Ecto neural progenitor cell (in vitro differentiated cells): ENCODE measurements at places on chromosomes 1 and 21.

DNA sequence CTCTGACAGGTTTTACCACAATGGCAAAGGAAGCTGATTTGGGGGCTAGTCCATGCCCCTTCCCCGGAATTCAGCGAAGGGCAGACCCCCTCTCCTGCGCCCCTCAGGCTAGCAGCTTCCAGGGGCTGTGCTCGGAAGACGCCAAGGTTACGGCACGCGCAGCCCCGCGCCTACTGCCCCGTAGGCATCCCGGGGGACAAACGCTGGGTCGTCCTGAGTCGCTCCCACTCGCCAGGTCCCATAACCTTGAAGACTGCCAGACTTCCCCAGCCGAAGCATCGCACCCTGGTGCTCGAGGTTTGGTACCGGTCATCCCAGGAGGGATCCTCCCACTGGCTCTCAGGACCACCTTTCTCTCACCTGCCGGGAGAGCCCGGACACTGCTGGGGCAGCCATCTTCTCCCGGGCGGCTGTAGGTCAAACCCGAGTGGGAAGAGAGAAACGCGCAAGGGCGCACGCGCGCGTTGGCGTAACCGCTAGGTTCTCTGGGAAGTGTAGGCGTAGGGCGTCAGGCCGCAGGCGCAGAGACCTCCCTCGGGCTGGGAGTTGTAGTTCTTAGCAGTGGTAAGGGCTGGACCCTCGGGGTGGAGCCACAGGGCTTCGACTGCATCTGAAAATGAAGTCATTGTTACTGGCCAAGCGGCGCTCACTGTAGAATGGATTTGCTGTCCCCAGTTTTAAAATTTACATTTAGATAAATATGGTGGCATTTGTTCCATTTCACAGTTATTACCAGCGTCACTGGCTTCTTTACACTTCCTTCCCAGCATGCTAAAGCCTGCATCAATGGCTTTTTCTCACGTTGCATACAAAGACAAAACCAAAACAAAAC, at the start of gene ATP5PO:
TSS of gene ATP5PO (minus strand) at position 437 of the 832 bp plus-strand sequence. CDS start at position 396, 41 bp downstream.
- peak; percentile 98 for DNase-seq

- DNase-seq, result no peak
Observed at GRCh38 chr1:156669794-156670193, 7.4 kb downstream of the NES start.

- DNase-seq, result no peak
Observed at GRCh38 chr1:38941093-38941492, 537 bp downstream of the RHBDL2 start.

DNA sequence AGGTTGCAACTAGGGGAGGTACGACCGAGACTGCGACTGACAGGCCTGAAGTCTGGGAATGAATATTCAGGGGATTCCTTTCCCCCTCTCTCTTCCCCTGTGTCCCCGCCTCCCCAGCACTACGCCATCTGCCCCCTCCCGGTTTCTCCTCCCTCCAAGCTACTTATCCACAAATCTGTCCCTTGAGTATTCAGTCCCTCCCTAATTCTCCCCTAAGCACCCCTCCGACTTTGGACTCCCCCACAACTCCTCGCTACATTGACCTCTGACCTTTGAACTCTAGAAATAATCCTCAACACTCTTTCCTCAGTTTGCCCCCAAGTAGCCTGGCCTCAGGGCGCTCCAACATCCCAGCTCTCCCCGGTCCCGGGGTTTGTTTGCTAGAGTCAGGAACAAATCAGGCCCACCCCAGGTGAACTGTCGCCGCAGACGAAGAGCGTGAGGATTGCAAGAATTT, 393 bp downstream of the LYSMD1 start:
- DNase-seq, result peak; percentile 75

DNA sequence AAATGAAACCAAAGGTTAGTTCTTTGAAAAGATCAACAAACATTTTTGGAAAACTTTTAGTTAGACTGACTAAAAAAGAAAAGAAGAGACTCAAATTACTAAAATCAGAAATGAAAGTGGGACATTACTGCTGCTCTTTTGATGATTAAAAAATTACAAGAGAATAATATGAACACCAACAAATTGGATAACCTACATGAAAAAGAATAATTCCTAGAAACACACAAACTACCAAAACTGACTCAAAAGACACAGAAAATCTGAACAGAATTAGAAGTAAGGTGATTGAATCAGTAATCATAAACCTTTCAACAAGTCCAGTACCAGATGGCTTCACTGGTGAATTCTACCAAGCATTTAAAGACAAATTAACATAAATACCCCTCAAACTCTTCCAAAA, 5.6 kb downstream of the KIFAP3 start:
- no peak for DNase-seq

- no peak for DNase-seq
Observed at GRCh38 chr1:5933676-5934057, 58.6 kb downstream of the NPHP4 start.

DNA sequence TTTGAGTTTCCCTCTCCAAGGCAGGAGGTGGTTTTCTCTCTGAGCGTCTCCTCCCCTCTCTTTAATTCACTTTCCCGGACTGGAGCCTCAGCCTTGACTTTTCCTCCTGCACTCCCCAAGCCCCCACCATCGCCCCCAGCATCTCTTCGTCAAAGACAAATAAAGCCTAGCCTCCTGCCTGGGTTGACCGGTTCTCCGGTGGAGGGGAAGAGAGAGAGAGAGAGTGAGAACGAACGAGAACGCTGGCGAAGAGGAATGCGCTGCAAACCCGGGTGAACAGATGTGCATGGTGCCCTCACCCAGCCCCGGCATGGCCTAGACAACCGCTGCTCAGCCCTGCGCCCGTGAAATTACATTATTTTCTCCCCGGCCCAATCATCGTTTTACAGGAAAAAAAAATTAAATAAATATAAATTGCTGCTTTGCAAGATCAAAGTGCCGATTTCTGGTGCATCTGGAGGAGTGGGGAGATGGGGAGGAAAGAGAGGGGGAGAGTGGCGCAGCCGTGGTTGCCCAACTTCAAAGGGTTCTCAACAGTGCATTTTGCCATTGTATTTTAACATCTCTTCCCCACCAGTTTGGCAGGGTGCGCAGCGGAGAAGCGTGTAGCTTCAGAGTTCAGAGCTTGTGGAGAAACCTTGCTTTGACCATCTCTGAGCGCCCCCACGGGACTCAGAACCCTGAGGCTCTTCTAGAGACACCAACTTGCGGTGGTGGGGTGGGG, 11.4 kb upstream of the TBX15 start:
- DNase-seq, result peak; percentile 41

DNA sequence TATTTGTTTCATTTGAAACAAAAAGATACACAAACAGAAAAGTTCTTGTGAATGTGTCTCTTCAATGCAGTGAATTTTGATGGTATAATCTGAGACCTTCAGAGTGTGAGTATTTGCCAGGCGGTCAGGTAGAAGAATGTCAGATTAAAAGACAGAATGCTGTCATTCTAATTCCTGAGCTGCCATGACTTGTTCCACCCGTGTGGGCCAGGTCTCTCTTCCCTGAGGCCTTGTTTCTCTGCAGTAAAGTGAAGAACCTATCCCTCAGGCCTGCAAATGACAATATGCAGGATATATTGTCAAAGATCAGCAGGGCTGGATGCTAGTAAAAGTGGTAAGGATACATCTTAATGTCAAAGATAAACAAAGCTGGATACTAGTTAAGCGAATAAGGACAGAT, 111.4 kb downstream of the ZP4 start:
- no peak for DNase-seq

GRCh38 chr1:98205291-98206017, 284.6 kb upstream of the DPYD start:
- no peak for DNase-seq

DNA sequence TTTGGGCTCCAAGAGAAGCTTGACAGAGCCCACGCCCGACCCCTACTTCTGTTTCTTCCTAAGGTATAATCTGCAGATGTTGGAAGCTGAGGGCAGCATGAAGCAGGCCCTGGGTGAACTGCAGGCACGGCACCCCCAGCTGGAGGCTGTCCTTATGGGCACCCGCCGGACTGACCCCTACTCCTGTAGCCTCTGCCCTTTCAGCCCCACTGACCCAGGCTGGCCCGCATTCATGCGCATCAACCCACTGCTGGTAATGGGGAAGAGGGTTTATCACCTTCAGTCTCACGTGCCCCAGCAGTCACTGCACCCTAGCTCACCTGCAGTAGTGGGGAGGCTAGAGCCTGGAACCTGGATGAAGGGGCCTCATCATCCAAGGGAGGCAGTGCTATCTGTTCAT, 3.1 kb upstream of the LENEP start:
- no peak for DNase-seq

- DNase-seq, result no peak
Observed at GRCh38 chr1:94667818-94668217, 126.3 kb upstream of the F3 start.

GRCh38 chr1:114482585-114482984, 28.4 kb downstream of the TRIM33 start:
- no peak for DNase-seq

GRCh38 chr1:175774921-175775320, 31.5 kb upstream of the TNR start:
- no peak for DNase-seq

DNA sequence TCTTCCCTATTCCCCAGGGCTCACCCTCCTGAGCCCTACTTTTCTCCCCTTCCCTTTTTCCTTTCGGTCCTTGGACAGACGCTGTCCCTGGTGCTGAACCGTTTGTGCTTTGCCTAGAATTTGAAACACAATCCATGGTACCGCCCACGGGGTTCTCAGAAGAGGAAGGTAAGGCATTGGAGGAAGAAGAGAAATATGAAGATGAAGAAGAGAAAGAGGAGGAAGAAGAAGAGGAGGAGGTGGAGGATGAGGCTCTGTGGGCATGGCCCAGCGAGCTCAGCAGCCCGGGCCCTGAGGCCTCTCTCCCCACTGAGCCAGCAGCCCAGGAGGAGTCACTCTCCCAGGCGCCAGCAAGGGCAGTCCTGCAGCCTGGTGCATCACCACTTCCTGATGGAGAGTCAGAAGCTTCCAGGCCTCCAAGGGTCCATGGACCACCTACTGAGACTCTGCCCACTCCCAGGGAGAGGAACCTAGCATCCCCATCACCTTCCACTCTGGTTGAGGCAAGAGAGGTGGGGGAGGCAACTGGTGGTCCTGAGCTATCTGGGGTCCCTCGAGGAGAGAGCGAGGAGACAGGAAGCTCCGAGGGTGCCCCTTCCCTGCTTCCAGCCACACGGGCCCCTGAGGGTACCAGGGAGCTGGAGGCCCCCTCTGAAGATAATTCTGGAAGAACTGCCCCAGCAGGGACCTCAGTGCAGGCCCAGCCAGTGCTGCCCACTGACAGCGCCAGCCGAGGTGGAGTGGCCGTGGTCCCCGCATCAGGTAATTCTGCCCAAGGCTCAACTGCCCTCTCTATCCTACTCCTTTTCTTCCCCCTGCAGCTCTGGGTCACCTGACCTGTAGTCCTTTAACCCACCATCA, 10.4 kb downstream of the BCAN start:
- DNase-seq, result no peak

GRCh38 chr21:38712664-38713063, 93.1 kb upstream of the ETS2 start:
- no peak for DNase-seq

- DNase-seq, result no peak
Observed at GRCh38 chr1:175845338-175845737, 101.9 kb upstream of the TNR start.

DNA sequence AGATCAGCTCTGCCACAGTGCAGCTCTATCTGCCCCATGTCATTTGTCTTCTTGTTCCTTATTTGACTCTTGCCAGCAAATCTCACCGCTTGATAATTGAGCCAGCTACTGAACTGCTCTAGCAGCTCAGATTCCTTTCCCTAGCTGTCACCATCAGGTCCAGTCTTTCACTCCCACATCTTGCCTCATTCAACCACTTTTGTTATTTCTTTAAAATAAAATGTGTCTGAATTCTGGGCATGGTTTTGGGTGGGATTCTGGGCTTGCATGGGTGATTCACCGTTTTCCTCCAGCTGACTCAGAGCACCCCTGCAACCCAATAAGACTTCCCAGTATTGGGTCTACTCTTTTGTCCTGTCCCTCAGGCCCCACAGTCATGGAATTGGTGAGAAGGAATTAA, 215.7 kb downstream of the DSCAM start:
- DNase-seq, result no peak

GRCh38 chr21:43859747-43860214, 5.2 kb upstream of the AGPAT3 start:
- DNase-seq, result no peak

DNA sequence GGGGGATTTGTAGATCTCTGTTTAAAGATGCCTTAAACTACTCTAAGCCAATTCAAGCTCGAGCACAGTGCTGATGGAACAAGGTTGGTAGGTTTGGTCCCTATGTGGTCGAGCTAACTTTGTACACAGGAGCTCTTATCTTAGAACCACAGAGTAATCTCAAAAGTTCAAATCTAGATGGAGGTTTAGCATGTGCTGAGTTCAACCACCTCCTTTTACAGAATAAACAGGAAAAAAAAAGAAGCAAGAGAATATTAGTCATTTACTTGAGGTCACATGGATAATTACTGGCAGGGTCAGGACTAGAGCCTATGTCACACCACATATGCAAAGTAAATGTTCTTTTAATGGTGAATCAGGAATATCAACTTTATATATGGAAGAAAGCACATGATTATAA, 86.2 kb downstream of the DTL start:
- no peak for DNase-seq

DNA sequence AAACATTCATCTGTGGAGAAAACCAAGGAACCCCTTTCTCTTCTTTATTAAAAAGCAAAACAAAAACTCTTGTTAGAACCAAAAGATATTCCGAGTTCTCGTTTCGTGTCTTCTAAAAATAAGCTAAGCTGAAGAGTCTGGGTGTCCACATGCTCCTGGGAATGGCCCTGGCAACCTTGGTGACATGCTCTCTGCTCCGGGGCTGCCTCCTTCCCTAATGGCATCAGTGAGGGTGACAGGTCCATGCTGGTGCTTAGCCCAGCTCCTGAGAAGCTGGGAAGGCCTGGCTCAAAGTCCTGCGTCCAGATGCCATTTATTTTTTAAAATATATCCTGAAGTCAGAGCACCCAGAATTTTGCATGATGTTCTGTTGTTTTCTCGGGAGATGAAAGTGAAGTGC, 24.6 kb upstream of the TRAPPC10 start:
- no peak for DNase-seq

DNA sequence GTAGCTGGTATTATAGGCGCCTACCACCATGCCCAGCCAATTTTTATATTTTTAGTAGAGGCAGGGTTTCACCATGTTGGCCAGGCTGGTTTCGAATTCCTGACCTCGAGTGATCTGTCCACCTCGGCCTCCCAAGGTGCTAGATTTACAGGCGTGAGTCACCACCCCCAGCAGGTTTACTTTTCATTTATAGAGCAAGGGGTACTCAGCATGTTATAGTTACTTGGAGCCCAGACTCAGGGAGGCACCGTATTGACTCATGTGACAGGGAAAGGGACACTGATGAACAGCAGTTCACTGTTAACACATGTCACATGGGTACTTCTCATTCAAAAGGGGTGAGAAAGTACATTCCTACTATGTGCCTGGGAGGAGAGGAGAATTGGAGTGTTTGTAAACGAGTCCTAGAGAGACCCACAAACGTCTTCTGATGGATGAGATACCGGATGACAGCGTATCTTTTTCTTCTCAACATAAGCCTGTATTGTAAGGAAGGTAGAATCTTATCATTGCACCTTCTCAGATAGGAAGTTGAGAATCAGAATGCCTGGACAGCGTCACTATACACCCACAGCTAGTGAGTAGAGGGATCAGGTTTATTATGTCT, 510.0 kb downstream of the USP25 start:
- no peak for DNase-seq
